H54 (cell line): ENCODE measurements at places on chromosomes 13 and 19.

GRCh38 chr19:31516756-31517155, 167.5 kb upstream of the TSHZ3 start:
- DNase-seq = no peak

DNA sequence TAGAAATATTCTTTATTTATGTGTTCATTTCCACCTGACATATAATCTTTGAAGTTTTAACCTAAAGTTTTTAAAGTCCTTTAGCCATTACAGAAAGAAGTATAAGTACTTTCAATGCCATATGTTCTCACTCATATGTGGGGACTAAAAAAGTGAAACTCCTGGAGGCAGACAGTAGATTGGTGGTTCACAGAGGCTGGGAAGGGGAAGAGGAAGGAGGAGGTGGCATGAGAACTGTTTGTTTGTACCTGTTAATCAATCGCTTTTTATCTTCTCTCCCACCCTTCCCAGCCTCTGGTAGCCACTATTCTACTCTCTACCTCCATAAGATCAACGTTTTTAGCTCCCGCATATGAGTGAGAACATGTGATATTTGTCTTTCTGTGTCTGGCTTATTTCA, 131.1 kb downstream of the MYO16 start:
- DNase-seq = no peak

- DNase-seq = no peak
Measured at GRCh38 chr13:55013051-55013450, 1984.4 kb downstream of the OLFM4 start.

- no peak for DNase-seq
Measured at GRCh38 chr19:33998302-33998701, 174.0 kb upstream of the LSM14A start.

DNA sequence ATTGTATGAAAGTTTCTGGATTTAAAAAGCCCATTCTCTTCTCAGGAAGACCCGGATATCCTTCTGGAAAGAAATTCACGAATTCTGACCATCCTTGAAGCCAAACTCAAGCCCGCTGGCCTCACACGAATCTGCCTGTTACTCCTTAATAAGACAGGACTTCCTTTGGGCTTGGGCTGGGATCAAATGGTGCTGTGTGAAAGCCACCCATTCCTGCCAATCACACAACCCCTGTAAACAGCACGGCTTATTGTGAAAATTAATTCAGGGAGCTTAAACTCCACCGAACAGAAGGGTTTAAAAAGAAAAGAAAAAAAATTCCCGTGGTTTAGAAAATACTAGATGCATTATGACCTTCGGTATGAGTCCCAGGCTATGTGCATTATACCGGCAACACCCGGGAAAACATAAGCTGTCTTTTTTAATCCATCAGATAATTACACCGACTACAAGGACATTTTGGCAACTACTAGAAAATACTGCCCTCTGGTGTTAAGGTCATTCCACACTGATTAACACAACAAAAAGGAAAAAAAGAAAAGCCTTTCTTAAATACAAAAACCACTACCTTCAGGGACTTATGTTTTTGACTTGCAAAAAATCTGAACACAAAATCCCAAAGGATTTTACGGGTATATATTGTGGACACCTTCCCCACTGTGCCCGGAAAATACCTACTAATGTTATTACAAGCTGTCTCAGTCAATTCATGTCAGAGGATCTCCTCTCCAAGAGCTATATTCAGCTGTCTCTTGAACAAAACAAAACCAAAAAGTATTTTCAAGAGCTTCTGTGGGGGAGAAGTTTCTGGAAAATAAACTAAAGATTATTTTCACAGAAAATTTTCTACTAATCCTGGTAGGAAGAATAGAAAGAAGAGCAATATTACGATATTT, 76.0 kb upstream of the LSM14A start:
- peak; percentile 50 for DNase-seq

GRCh38 chr13:57045826-57046546, 94.7 kb upstream of the PRR20A start:
- DNase-seq = no peak
